ENCODE measurements at places on chromosomes 11 and 22.

DNA sequence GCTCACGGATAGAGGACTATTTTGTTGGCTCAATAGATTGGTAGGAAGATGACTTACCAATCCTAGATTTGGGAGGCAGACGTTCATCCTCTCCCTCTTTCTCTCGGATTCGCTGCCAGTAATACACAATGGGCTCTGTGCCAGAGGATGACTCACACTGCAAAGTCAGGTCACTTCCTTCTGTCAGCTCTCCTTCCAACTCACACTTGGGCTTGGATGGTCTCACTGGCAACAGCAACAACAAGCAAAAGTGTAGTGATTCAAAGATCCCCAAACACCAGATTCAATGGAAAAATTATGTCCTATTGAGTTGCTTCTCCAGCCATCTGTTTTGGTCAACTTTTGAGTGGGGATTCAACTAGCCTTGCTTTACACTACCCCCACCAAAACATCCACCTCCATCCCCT lies 21.7 kb upstream of the HSPA8 start:
- DNase-seq, result peak; percentile 87

DNA sequence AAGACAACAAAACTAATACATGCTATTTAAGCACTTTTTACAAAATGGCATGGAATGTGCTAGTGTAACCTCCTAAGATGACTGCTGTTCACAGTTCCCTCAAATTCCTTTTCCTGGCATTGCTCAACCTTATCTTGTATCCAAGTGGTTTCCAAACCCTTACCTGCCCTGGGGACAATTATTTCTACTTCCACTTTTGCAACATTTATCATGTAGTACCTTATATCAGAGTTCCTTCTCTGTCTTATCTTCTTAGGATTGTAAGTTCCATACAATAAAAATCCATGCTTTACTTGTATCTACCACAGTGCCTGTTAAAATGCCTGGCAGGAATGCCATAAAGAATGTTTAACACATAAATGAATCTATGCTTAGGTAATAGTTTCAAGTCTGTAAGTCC lies 109.2 kb upstream of the MTMR2 start:
- no peak for DNase-seq

- no peak for DNase-seq
These were observed 2.7 kb downstream of the CADM1 start for GRCh38 chr11:115501502-115501892.

- DNase-seq, result no peak
These were observed 151.4 kb downstream of the BLID start for GRCh38 chr11:121964591-121964990.
